T follicular helper cell (primary cell): ENCODE measurements at places on chromosomes 2 and 18.

- no peak for DNase-seq
Observed at GRCh38 chr2:240401781-240402551, 33.5 kb upstream of the GPC1 start.

DNA sequence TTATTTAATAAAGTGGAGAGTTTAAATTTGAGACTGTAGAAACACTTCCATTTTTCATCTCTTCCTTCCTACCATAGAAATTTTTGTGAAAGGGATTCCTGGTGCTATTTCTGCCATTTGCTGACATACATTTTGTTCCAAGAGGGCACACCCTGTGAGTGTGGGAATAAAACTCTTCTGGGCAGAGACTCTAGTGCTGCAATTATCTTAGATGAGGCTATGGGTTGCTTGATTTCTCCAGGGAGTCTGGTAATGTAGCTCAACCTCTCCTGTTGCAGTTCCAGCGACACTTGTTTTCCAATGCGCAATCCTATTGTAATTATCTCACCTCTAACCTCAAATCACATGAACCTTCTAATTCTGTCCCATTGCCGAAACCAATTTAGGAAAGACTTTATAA is 60.1 kb upstream of the ZSWIM2 start:
- no peak for DNase-seq

DNA sequence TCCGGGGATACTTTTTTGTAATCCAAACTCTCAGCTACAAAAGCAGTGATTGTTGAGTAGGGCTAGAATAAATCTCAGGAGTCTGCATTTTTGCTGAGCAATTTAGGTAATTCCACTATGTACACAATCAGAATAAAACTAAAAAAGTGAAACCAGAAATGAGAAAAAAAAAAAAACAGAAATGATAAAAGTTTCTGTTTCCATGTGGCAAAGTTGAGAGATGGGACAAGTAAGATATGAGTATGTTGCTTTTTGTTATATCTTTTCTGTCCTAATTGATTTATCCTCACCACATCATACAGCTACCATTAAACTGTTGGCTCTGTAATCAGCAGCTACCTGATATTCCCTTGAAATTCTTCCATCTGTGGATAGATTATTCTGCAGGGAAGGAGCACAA is 92.7 kb downstream of the VWC2L start:
- no peak for DNase-seq

DNA sequence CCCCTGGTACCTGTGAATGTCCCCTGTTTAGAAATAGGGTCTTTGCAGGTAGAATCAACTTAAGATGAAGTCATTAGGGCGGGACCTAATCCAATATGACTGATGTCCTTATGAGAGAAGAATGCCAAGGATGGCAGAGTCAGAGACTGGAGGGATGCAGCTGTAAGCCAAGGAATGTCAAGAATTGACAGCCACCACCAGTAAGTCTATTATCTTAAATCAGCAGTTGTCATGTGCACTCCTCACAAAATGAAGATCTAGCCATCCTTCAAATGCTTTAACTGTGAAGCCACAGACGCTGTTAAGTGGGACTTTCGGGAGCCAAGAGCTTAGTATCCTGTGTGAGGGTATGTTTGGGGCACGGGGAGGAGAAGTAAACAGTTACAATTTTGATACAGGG is 83.2 kb downstream of the ITGA4 start:
- DNase-seq, result no peak

GRCh38 chr2:13821255-13821880 is 811.1 kb upstream of the LRATD1 start:
- DNase-seq, result no peak

DNA sequence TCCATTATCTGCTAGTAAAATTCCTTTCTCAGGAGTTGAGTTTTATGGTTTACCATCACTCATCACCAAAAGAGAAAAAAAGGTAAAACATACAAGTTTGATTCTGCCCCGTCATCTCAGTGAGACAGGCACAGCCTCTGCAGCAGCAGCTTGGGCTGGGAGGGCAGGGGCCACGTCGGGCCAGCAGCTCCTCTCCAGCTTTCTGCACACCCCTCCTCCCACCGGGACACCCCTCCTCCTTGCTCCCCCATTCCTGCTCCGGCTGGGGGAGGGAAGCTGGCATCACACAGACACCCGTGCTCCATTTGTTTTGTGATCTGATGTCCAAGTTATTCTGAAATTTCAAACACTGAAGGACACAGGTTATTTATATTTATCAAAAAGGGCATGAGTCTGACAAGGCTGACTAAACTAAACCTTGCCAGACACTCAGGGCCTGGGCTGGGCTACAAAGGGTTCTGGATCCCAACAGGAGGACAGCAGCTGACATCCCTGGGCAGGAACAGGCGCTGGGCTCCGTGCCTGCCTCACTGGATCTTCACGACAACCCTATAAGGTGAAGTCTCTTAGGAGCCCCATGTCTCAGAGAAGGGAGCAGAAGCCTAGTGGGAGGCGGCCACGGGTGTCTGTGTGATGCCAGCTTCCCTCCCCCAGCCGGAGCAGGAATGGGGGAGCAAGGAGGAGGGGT is 71.4 kb downstream of the HDAC4 start:
- DNase-seq, result no peak

GRCh38 chr2:106857882-106858478 is 28.0 kb downstream of the ST6GAL2 start:
- DNase-seq, result no peak

- DNase-seq, result no peak
Observed at GRCh38 chr2:58916063-58916462, 674.9 kb upstream of the FANCL start.

DNA sequence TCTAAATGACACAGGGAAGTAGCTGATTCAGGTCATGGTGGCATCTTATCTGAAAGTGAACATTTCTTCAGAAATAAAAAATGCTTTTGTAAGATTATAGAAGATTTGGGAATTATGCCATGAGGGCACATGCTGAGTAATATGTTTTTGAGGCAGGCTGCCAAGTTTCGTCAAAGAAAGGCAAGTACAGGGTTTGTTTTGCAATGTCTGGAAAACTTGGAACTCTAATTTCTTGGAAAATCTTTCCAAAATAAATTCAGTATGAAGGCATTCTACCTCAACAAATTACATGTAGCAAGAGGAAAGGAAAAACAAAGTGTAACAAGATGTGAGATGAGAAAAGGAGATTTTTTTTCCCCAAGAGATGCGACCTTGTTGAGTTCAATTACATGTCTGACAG is 167.7 kb downstream of the PLCL1 start:
- no peak for DNase-seq

DNA sequence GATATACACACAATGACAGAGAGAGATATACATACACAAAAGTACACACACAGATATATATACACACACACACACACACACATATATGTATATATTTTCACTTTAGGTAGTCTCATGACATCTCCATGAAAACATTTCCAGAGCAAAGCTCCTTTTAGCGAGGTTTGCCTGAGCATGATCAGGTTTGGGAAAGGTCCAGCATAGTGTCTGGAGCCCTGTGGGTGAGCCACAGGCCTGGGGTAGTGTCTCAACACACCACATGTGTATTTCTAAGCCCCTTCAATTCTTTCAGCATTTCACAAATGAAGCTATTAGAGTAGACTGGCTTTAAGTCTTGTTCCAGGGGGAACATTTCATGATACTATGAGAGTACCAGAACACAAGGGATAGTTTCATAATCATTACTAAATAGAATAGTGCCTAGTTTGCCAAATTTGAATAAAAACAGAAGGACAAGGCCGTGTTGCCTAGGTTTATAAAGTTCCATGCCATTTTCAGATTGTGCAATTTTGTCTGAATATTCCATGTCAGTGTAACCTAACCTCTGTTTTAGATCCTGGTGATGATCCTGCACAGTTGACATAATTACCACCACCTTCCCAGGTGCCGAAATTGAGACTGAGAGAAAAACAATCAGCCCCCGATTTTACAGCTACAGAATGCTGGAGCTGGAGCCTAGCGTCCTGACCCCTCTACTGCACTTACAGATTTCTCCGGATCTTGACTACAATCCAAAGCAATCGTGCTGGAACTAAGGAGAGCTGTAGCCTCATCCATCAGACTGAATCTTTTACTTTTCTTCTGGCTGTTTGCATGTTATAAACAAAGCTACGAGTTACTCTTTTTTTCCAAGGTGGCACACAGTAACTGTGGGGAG is 332.7 kb downstream of the CYRIA start:
- DNase-seq, result no peak

GRCh38 chr2:190694479-190694878 is 45.6 kb downstream of the NAB1 start:
- no peak for DNase-seq

DNA sequence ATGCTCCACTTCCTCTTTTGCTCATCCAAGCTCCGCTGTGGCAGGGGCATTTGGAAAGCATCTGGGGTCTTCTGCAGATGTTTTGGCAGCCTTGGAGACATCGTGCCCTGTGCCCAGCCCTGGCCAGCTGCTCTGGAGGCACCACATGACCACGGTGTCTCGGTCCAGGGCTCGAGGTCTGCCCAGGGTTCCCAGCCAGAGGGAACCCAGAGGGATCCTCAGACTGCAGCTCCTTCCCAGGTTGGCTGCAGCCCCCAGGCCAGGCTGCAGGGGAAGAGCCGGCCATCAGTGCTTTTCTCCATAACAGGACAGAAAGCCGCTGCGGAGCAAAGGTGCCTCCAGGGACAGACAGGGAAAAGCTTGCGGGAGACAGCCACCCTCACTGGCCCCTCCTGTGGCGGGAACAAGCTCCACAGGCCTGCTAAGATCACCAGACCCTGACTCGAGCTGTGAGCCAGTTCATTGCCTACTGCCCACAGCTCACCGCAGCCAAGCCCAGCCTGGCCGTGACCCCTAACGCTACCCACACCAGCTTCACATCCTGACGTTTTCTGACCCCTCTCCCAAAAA is 74.7 kb downstream of the SMAD7 start:
- no peak for DNase-seq

DNA sequence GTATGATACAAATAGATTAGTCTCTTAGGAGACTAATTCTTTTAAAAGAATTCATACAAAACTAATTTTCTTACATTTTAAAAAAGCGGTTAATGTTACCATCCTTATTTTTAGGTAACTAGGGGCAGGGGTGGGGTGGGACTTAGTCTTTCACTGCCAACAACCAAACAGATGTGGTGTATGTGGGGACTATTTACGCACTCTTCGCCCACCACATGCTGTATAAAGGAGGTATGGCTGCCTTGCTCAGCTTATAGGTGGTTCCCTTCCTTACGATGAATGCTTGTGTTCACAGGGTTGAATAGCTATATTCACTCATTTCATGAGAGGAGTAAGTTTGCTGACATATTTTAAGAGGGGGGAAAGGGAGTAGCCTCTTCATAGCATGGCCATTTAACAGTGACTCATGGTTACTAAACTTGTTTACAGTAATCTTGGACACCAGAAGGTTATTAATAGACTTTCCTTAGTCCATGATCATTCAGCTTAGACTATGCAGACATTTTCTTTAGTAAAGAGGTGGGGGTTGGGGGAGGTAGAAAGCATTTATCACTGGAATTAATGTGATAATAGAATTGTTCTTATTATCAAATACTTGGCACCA is 61.8 kb downstream of the CAB39 start:
- DNase-seq, result no peak
